GM06990 (cell line): ENCODE measurements at places on chromosomes 6 and 20.

DNA sequence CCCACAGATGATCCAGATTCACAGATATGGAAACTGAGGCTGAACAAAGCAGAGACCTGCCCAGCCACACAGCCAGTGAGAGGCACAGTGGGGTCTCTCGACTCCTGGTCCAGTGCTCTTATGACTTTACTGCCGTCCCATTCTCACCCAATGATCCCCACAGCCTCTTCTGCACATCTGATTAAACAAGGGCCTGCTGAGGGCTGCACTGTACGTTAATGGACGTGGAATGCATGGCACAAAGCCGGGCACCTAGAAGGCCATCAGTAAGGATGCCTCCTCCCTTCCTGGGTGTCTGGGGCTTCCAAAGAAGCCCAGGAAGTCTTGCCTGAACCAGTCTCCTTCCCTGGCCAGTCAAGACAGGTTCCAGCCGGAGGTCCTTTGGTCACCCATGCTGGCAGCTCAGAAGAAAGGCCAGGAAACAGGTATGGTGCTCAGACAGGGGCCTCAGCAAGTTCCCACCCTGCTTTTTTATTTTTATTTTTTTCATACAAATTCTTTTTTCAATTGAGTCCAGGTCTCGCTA is 3.8 kb downstream of the TFEB start:
- no peak for DNase-seq

- DNase-seq = peak; percentile 15
Observed at GRCh38 chr20:18977441-18977840, 163.9 kb downstream of the SCP2D1 start.

DNA sequence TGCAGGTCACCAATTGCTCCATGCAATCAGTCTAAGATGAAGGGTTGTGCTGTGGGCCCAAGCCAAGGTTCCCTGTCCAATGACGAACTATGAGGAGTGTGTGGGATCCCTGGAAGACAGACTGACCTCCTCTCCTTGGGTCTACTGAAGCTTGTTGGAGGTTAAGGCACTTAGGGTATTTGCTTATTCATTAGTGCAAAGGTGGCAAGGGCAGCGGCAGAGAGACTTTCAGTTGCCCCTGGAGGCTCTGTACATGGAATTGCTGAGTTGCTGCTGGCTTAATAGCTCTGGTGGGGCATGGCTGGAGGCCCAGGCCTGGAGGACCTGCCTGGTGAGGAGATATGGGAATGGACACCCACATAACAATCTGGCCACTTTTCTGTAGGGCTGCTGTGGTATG is 29.8 kb upstream of the CST5 start:
- DNase-seq = no peak

GRCh38 chr20:6636209-6637159 is 131.0 kb upstream of the BMP2 start:
- no peak for DNase-seq

GRCh38 chr6:161372422-161372793 is 98.5 kb upstream of the AGPAT4 start:
- no peak for DNase-seq

- peak; percentile 34 for DNase-seq
Observed at GRCh38 chr20:49786196-49786595, 26.4 kb upstream of the SLC9A8 start.

- DNase-seq = no peak
Observed at GRCh38 chr6:36793296-36793912, 45.8 kb downstream of the CPNE5 start.

GRCh38 chr6:158737710-158738615 is 81.2 kb downstream of the EZR start:
- no peak for DNase-seq

DNA sequence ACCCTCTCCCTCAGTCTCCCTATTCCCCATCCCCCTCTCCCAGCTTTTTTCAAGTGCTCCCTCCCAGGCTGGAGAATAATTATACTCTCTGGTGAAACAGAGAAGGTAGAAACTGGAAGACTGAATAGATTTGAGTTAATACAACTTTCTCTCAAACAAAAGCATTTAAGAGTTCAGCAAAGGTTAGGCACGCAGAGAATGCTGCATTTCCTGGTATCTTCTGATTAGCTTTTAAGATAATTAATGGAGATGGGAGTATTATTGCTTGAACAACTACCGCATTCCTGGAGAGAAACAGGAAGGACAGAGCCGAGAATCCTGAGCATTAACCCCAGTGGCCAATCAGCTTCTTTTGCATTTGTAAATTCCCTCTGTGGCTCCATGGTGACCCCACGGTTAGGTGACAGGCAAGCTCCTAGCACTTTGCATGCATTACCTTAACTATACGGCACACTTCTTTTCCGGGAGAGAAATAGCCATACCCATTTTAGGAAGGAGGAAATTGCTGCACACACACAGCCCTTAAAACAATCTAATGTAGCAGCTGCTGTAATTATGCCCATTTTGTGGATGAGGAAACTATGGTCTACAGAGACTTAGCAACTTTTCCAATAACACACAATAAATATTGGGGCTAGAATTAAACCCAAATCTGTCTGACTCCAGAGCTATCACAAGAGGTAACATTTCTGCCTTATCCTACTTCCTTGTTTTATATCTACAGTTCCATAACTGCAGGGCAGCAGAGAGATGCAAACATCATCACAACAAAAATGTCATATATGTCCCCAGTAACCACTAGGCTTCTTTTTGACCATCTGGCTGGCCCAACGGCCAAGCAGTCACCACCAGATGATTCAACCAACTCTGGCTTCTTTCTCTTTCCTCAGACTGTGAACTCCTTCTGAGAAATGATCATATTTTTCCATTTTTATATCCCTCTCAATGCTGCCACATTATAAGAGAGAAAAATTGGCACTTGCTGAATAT is 169.9 kb downstream of the CD24 start:
- no peak for DNase-seq

- DNase-seq = no peak
Observed at GRCh38 chr20:46901638-46902037, 7.0 kb downstream of the EYA2 start.

GRCh38 chr6:12749531-12750379 is 33.2 kb downstream of the PHACTR1 start:
- no peak for DNase-seq

GRCh38 chr6:105593056-105593690 is 190.3 kb upstream of the PREP start:
- no peak for DNase-seq

DNA sequence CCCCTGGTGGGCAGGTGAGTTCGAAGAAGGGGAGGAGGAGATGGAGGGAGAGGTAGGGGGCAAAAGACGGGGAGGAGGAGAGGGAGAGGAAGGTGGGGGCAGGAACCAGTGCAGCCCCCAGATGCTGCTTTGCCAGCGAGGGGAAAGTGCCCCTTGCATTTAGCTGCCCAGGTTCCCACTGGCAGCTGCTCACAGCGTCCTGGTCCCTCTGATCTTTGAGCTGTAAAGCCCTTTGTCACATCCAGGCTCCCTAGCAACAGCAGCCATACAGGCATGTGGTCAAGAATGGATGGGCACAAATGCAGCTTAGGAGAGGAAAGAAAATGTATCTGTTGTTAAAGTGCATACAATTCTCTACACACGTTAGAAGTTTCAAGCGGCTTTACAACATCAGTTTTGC is 160.9 kb downstream of the CD83 start:
- DNase-seq = no peak

DNA sequence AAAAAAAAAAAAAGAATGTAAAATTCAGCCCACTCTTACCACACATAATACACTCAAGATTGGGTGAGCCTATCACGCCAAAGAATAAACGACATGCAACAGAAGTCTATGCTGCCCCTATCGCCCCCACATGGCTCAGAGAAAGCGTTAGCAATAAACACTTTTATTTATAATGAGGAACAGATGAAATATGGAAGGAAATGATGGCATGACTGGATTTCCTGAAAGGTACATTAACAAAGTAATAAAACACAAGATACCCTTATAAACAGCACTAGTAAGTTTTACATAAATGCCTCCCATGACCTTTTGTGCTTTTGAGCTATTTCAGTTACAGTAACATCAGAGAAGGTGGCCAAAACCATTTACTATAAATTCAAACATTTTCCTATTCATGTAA is 71.4 kb upstream of the SCAF8 start:
- no peak for DNase-seq

- no peak for DNase-seq
Observed at GRCh38 chr6:105135907-105136430, 43.8 kb downstream of the POPDC3 start.

DNA sequence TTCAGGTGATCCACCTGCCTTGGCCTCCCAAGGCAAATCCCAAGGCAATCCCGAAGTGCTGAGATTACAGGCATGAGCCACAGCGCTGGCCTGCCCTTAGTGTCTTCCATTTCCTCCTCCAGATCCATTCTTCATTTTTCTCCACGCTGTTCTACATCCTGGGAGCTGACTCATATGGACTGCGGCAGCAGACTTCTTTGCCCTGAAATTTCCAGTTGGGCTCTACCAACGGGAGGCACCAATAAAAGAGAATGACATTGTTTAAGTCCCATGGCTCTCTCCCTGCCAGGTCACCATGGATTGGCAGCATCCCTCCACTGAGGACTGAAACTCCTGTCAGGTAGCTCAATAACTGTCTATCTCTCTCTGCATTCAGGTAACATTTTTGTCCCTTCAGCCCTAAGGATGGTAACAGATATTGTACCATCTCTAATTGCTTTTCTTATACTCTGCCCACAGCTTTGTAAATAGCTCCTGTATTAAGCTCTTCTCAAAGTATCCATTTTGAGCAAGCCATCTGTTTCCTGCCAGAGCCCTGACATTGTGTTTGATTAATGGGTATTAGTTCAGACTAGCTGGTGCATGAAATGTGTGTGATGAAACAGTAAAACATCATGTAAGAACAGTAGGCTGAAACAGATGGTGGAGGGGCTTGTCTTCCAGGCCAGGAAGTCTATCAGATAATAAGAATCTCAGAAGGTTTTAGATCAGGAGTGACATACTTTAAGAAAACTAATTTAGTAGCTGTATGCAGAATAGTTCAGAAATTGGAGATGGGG is 3.6 kb downstream of the TBCC start:
- peak; percentile 43 for DNase-seq

DNA sequence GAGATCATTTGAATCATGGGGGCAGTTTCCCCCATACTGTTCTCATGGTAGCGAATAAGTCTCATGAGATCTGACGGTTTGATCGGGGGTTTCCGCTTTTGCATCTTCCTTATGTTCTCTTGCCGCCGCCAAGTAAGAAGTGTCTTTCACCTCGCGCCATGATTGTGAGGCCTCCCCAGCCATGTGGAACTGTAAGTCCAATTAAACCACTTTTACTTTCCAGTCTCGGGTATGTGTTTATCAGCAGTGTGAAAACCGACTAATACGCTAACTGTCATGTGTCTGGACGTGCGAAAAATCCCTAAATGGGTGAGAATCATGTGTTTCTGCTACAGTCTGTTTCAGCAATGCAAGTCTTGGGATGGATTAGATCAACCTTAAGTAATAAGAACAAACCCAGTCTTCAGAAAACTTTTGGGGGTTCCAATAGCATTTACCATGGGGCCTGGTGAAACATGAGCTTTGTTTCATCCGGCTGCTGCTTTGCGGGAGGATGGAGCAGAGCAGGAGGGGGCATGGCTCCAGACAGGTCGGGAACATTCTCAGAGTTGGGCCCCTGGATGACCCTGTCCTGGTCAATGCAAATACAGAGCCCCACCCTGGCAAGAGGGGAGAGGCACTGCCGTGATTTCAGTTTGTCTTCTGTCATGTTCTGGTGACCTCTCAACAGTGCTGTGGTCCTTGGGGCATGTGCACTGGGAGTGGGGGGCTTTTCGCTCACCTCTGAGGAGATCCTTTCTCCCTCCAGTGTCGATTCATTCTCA is 41.5 kb downstream of the CTCFL start:
- peak; percentile 50 for DNase-seq

DNA sequence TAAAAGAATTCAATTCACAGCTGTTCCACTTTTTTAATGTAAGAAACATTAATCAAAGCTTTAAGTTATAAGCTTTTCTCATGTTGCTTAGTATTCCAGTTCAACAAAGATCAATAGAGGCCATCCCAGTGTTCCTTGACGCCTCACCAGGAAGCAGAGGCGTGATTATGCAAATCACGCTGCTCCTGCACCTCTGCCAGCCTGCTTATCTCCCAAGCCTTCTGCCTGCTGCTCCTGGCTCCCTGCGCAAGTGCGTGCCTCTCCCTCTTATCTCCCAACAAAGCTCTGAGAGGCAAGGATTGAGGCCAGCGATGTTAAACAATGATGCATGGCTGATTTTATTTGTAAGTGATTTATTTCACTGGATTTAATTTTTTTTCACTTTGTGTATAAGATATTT is 42.8 kb downstream of the INSM1 start:
- no peak for DNase-seq

DNA sequence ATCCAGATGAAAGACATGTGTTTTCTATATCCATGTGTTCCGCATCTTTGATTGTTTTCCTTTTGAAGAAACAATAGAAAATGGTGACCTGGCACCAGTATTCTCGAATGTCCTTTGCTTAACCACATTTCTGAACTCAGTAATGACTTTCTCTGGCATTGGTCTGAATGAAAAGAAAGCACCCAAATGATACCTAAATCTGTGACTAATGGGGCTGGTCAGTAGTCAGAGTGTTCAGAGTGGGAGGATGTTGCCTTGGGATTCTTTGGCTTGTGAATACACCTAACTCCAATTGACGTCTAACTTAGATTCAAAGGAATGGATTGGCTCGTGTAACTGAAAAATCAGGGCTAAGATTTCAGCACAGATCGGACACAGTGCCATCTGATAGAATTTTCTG is 27.1 kb downstream of the PARD6B start:
- DNase-seq = no peak

GRCh38 chr20:22429175-22430153 is 154.9 kb downstream of the FOXA2 start:
- no peak for DNase-seq

DNA sequence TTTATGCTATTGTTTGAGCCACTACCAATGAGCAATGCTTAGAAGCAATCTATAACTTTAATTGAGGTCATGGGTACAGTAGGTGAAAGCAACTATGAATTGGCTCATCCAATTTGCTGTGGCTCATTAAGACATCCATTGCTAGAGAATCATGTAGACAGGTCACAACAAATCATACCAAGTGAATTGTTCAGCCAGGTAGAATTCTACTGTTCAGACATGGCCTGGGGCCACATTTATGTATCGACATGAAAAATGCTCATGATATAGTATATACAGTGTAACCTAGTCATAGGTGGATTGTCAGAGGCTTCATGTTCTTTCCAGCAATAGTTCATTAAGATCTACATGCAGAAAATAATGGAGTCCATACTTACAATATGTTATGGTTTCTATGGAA is 633.7 kb upstream of the EYS start:
- DNase-seq = no peak

- no peak for DNase-seq
Observed at GRCh38 chr20:10877342-10877741, 203.5 kb upstream of the JAG1 start.

GRCh38 chr6:382883-383810 is 8.4 kb upstream of the IRF4 start:
- no peak for DNase-seq

- no peak for DNase-seq
Observed at GRCh38 chr6:137542713-137543112, 48.5 kb upstream of the OLIG3 start.
